T follicular helper cell (primary cell): ENCODE measurements at places on chromosomes 6 and 20.

DNA sequence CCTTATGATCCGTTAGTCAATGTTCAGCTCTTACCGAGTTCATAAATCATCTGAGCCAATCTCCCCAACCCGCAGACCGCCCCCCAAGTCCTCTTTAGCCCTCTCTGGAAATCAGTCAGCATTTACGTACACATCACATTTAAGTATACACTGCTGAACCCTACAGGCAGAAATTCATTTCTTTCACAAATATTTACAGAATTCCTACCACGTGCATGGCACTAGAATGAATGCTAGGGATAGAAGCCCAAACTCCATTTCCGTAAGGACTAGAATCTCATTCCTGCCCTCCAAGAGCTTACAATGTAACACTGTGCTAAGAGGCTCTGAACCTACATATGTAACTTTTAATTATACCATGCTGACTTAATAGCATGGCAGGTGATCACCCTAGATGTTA is 1.8 kb downstream of the OSER1 start:
- no peak for DNase-seq

DNA sequence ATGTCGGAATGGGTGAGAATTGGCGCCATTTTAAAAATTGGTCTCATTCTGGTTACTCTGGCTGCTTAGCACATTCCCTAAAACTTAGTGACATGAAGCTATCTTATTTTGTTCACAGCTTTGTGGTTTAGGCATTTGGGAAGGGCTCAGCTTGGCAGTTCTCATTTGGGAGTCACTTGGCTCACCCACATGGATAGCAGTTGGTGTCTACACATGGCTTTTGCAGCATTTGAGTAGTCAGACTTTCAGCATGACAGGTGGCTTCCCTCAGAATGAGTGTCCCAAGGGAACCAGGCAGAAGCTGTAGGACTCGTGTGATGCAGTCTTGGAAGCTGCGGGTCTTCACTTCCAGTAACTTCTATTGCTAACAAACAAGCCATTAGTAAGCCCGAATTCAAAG is 64.6 kb downstream of the UST start:
- no peak for DNase-seq

DNA sequence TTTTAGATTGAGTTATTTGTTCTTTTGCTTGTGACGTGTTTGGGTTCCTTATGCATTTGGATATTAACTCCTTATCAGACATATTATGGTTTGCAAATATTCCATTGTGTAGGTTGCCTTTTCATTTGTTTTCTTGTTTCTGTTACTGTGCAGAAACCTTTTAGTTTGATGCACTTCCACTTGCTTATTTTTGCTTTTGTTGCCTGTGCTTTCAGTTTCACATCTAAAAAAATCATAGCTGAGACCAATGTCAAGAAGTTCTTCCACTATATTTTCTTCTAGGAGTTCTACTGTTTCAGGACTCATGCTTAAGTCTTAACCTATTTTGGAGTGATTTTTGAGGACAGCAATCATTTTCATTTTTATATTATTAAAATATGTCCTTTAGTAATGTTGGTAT is 113.5 kb downstream of the EPM2A start:
- no peak for DNase-seq

- DNase-seq: no peak
These were observed 11.8 kb downstream of the ADTRP start for GRCh38 chr6:11766589-11767450.

GRCh38 chr6:122178988-122179387 is 220.5 kb upstream of the HSF2 start:
- DNase-seq: no peak

DNA sequence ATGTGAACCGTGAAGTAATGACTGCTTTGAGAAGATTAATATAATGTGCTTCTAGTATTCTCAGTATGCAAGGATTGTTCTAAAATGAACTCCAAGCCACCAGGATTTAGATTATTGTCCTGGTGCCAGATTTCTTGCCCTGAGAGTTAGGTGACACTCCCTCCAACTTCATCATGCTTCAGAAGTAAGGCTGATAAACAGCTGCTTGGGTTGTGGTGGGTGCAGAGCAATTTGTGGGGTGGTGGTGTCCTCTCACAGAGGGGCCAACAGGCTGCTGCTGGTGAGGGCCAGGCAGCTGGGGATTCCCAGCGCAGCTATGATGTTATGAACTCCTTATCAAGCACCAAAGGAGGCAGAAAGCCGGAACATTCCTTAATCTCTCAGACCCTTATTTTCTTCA is 114.6 kb downstream of the MCHR2 start:
- no peak for DNase-seq

- no peak for DNase-seq
These were observed 40.4 kb downstream of the DUSP22 start for GRCh38 chr6:332671-333070.

DNA sequence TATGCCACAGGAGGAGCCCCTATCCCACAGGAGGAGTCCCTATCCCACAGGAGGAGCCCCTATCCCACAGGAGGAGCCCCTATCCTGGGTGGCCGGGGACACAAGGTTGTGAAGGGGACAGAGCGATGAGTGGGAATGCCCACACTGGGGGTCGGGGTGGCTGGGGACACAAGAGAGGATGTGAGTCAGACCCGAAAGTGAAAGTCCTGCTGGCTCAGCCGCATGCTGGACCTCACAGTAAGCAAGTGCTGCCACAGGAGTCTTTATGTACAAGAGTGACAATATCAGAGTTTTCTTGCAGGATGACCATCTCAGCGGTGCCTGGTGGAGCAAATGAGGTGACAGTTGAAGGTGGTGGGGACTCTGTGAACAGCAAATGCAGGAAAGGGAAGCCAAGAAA is 93.7 kb downstream of the PSMB1 start:
- no peak for DNase-seq

- no peak for DNase-seq
These were observed 443.2 kb upstream of the JARID2 start for GRCh38 chr6:14802514-14803160.

- no peak for DNase-seq
These were observed 40.4 kb upstream of the FAM83C start for GRCh38 chr20:35332540-35333200.

DNA sequence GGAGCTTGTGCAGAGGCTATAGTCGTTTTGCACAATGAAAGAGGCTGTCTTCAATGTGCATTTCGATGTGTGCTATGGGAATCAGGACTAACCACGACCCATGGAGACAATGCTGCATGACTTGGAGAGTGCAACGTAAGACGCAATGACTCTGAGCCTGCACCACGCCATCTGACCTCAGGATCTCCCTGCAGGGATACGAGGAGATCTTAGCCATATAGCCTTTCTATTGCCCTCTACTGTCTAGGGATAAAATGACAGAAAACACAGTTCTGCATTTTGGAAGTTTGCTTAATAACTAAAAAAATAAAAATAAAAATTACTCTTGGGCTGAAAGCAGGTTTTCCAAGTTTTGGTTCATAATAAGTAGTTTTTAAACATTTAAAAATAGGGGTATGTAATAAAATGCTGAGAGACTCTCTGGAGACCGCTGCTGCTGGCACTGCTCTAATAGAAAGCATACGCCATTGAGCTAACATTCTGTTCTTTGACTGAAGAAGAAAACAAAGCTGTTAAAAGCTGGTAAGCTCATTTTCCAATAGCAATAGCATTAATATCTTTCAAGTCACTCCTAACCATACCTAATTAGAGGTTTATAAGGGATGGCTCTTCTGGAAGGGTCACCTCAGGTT is 87.2 kb downstream of the PDE7B start:
- no peak for DNase-seq

DNA sequence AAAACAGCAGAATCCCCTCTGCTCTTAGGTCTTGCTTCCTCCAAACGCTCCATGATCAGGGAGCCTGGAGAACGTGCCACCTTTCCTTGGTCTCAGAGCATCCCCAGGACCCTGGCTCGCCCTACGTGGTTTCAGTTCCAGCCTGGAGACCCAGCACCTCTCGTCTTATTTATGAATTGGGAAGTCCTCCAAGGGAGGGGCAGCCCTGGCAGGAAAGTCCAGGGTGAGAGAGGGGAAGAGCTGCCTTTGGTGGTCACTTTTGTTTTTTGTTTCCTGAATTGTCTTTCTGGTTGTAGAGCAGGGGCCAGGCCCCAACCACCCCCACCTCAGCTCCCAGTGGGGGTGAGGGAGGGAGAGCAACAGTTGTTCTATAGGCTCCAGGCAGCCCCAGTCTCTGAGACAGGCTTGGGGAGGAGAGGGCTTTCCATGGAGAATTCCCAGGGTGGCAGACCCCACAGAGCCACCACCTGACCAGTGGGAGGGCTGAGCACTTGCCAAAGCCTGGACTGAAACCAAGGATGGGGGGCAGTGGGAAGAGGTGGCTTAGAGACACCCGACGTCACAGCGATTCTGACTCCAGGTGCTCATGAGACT is 88.8 kb downstream of the PRND start:
- no peak for DNase-seq

GRCh38 chr20:2221921-2222320 is 73.9 kb upstream of the TGM3 start:
- DNase-seq: no peak

GRCh38 chr6:13511913-13512717 is 24.7 kb upstream of the GFOD1 start:
- no peak for DNase-seq
